Left colon (tissue), 2 donors: ENCODE measurements at places on chromosomes 6 and 20. TPM values are rescaled to one million over a fixed set of nuclear protein-coding genes. Genes with fewer than 3 reads are reported as not detected.

DNA sequence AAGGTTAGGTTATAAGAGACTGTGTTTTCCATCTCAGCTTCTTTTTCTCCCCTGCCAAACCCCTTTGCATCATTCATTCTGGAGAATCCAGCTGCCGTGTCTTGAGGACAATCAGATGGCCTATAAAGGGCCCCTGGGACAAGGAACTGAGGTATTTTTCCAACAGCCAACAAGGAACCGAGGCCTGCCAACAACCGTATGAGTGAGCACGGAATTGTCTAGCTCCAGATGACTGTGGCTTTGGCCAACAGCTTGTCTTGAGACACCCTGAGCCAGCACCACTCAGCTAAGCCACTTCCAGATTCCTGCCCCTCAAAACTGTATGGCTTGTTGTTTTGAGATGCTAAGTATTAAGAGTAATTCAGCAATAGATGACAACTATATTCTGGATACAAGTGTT, 433.7 kb upstream of the HSF2 start:
- no peak for DNase-seq

GRCh38 chr6:30618270-30618797, 694 bp downstream of the MRPS18B start:
- peak; percentile 55 for DNase-seq

PLG gene
- total RNA-seq = not detected

GJA10 gene
- total RNA-seq = not detected

CLPSL2 gene
- not detected for total RNA-seq

PRKN gene
- total RNA-seq = 5.5 TPM

HLA-DMB gene
- total RNA-seq = 4.0 TPM

DNA sequence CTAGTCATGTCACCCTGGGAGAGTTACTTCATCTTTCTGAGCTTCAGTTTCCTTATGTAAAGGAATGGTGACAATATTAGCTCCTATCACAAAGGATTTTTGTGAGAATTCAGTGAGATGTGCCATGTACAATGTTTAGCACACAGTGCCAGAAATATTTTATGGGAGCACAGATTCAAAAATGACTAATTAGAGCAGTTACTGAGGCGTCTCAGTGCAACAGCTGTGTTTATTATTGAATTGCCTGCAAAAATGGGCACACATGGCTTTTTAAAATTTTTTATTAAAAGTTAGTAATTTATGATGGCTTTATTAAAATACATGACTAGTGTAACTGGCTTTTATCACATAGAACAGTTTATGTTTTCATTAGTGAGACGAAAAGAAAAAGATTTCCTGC, 134.3 kb upstream of the AHI1 start:
- DNase-seq = no peak

DNA sequence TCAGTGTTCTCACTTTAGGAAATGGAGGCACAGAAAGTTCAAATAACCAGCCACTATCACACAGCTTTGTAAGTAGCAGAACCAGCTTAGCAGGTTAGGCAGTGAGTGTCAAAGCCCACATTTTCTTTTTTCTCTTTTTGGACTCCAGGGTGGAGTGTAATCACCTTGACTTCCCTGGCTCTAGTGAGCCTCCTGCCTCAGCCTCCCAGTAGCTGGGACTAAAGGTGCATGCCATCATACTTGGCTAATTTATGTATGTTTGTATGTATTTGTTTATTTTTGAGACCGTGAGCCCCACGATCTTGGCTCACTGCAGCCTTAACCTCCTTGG, 7.8 kb upstream of the NCOA3 start:
- no peak for DNase-seq

TIAM2 gene
- 5.9 TPM for total RNA-seq

ATP5F1E gene
- total RNA-seq = 64.2 TPM

- DNase-seq = no peak
Observed at GRCh38 chr6:7431313-7431673, 41.7 kb downstream of the RIOK1 start.

DNA sequence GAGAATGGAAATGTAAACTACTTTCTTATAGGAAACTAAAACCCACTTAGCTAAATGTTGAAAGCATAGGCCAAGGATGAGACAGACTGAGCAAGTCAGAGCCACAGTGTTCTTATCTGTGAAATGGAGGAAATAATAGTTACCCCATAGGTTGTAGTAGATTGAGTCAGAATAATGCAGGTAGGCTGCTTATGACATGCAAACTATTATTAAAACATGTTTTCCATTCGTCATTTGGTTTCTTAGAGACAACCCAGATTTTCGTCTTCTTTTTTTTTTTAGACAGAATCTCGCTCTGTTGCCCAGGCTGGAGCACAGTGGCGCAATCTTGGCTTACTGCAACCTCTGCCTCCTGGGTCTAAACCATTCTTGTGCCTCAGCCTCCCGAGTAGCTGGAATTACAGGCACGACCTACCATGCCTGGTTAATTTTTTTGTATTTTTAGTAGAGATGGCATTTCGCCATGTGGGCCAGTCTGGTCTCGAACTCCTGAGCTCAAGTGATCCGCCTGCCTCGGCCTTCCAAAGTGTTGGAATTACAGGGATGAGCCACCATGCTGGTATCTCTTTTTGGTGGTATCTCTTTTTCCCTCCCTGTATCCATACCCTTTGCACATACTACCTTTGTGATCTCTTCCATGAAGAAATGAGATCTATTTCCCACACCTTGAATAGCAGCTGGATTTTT, 196.5 kb upstream of the ZNF217 start:
- DNase-seq = no peak

- no peak for DNase-seq
Observed at GRCh38 chr6:105867821-105868220, 218.3 kb upstream of the PRDM1 start.

DNA sequence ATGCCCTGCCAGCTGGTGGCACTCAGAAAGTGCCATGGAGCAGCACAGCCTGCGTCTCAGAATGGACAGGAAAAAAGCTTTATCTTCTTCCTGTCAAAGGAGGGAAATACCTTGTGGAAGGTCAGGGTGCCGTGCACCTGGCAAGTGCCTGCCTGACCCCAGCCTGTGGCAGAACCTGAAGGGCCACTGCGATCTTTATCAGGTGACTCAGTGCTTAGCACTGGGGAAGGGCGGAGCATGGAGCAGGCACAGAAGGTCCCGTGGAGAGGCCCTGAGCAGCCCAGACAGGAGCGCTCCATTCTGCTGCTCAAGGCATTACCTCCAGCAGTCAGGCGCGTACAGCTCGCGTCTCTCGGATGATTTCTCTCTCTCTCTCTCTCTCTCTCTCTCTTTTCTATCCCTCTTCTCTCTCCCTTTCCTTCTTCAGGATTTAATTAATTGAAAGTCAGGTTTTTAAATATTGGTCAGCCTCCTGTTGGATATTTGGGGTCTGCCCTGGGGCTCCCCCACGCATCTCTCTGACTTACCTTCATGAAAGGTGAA, 31.7 kb downstream of the FOXC1 start:
- DNase-seq = no peak

SEMG1 gene
- 0.21 TPM for total RNA-seq

DNA sequence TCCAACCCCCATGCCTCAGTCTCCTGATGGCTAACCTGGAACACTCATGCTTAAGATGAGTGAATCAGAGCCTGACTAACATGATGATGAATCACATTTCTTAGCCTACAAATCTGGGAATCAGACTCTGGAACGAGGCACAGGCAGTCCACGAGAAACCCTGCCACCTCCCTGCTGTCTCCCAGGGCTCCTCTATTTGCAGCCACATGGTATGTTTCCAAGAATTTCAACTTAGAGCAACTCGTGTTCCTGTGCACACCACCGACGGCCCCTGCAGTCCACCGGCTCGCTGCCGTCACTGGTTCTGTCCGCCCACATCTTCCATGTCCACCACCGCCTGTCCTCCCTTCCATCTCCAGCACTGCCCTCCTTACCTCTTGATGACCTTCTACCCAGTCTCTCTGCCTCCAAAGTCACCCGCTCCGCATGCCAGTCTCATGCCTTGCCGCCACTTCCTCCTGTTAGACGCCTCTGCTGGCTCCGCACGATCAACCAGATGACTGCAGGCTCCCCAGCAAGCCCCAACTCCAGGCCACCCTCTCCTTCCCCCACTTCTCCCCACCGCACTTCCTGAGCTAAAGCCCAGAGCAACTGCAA, 87.6 kb downstream of the AGPAT4 start:
- DNase-seq = peak; percentile 34

DNA sequence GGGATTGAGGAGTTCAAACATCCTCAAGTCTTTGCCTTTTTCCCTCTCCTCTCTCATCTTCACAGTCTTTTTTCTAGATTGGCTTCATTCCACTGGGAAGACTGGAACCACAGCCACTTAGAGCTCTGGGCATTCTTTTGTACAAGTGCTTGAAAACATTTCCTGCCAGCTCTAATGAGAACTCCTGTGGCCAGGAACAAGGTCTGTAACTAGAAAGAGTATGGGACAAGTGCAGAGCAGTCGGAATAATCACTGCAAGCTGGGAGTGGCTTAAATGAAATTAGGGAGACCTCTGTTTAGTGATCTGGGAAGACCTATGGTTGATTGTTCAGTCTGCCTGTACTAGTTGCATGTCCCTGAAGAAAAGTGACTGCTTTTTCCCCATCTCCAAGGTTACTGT, 41.0 kb upstream of the SMIM8 start:
- no peak for DNase-seq

- DNase-seq = no peak
Observed at GRCh38 chr6:42220807-42221206, 3.1 kb upstream of the MRPS10 start.

DNA sequence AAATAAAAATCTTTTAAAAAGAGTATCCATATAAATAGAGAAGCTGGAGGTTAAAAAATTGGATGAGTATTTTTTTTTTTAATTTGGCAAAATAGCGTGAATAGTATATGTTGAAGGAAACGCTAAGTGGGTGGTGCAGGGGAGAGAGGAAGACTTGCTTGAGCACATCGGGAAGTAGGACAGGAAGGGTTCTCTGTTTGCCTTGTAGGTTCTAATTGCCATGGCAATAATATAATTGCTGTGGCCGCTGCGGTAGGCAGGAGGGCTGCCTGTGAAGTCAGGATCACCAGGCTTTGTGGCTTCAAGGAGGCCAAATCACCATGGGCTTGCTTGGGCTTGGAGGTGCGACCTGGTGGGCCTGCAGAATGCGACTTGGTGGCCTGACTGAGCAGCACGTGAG, 35.1 kb downstream of the IGF2R start:
- no peak for DNase-seq

GRCh38 chr20:59512651-59513050, 91.7 kb upstream of the PHACTR3 start:
- DNase-seq = no peak

- peak; percentile 74 for DNase-seq
Observed at GRCh38 chr6:108589244-108589791, 28.6 kb downstream of the FOXO3 start.

- peak; percentile 2 for DNase-seq
Observed at GRCh38 chr20:64107736-64108457, 532 bp upstream of the NPBWR2 start.

MOG gene
- not detected for total RNA-seq

ULBP3 gene
- 1.5 TPM for total RNA-seq

GRCh38 chr6:34301408-34301807, 52.6 kb upstream of the SMIM29 start:
- DNase-seq = peak; percentile 21

- no peak for DNase-seq
Observed at GRCh38 chr6:118551063-118552053, 3.3 kb downstream of the PLN start.

MEP1A gene
- total RNA-seq = 412 TPM

SALL4 gene
- 0.11 TPM for total RNA-seq

DNA sequence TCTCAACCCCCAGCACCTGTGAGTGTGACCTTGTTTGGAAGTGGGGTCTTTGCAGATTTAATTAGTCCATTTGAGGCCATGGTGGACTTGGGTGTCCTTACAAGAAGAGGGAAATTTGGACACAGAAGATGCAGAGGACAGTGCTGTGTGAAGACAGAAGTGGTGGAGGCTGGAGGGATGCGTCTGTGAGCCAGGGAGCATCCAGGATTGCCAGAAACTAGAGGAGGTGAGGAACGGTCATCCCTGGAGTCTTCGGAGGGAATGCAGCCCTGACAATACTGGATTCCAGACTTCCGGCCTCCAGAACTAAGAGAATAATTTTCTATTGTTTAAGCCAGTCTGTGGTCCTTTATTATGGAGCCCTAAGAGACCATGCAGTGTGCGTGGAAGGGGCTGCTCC, 22.9 kb upstream of the NPBWR2 start:
- no peak for DNase-seq

DNA sequence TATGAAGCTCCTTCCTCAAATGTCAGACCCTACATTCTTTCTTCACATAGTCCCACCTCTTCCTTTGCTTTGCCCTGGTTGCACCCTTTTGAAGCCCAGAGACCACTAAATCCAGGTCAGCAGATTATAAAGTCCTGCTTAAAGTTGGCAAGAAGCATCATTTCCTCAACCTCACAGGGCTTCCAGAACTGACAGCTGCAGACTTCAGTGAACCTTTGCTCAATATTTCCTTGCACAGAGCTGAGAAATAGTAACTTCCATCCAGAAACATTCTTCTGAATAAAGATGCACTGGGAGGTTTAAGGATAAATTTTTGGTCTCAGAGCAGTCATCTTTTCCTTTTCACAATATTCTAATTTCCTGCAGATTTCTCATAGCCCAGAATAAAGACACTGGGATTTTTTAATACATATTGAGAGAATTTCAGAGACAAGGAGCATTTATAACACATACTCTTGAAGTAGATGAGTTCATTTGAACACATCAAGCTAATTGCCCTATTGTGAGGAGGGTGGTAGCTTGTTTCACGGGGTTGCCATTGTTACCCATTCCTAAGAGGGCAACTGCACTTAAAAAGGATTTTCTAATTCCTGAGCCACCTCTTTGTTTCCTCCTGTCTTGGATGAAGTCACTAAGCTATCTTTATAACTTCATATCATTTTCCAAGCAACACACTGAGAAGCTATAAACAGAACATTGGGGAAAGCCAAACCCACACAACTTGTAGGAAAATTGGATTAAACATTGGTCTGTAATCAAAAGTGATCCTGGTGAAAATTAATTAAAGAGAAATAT, 150.2 kb upstream of the PLN start:
- DNase-seq = no peak

GRCh38 chr6:12590901-12591300, 125.7 kb upstream of the PHACTR1 start:
- DNase-seq = no peak

- peak; percentile 56 for DNase-seq
Observed at GRCh38 chr20:52193886-52194545, 2.4 kb upstream of the ZFP64 start.
